ENCODE measurements at places on chromosomes 12 and 14.

DNA sequence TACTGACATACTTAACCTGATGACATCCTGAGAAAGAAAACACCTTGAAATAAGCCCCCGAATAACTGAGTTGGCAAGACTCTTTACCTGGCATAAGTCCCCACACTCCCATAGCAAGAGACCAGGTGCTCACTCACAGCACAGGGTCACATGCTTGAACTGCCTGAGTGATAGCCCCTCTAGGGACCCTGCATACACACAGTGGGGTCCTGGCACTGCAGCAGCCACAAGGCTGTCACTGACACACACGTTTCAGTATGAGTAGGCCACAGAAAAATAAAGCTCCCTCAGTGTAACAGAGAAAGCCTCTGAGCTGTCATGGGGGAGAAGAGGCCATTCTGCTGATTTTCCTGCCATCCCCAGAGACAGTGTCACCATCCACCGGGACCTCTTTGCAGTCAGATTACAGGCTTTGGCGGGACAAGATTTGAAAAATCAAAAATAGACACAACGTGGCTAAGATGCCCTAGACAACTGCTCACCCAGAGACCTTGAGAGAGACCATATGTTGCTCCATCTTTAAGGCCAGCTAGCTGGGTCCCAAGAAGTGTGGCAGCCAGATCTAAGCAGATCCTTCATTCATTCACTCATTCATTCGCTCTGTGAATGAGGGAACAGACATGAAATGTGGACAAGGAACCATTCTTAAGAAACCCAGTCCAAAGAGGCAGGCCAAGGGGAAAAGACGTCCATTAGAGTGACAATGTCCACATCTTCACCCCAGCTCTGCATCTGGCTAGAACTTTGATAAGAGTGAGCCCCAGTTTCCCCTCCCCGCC is 1.6 kb downstream of the SCARB1 start:
- no peak for DNase-seq

- no peak for DNase-seq
These were observed 239.2 kb upstream of the CPNE8 start for GRCh38 chr12:39144613-39145061.

DNA sequence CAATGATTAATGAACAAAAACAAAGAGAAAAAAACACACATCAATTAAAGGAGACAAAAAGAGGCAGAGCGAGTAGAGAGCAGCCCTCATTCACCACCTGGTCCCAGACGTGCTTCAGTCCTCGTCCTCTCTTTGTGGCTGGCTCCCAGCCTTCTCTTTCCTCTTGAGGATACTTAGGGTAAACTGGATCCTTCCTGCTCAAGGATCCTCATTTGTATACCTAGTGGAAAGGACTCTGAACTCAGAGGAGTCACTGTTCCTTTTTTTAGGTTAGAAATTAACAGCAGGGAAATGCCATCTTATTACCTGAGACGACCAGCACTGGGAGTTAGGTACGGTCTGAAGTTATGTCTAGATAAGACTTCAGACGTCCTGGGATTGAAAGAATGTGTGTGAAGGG is 9.7 kb downstream of the MLEC start:
- no peak for DNase-seq

DNA sequence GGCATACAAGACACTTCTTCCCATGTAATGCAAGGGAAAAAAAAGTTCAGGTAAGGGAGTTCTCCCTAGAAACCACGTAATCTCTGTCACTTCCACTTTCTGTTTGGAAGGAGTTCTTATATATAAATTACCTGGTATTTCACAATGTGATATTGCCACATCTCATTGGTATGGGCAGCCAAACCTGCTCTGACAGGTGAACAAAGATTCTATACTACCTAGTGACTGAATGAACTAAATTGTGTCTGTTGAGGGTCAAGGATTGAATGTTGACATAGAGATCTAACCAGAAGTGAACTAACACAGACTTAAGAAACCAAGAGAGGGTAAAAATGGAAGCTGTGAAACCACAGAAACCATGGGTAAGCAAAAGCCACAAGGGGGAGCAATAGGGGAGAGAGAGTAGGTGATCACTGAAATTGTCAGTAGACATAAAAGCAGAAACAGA is 161.3 kb downstream of the RPL10L start:
- DNase-seq = no peak

- no peak for DNase-seq
These were observed 5.8 kb downstream of the KMT5A start for GRCh38 chr12:123389560-123390351.

GRCh38 chr14:91229743-91230200 is 14.7 kb downstream of the GPR68 start:
- no peak for DNase-seq

- peak; percentile 61 for DNase-seq
These were observed 8.1 kb downstream of the LRRC43 start for GRCh38 chr12:122190842-122191668.

DNA sequence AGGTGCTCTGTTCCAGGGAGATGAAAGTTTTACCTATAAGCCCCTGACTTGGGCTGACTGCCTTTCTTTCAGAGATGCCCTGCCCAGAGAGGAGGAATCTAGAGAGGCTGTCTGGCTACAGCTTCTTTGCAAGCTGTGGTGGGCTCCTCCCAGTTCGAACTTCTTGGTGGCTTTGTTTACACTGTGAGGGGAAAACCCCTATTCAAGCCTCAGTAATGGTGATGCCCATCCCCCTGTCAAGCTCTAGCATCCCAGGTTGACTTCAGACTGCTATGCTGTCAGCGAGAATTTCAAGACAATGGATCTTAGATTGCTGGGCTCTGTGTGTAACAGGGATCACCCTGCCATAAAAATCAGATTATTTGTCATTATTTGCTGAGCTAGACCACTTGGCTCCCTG is 377.6 kb downstream of the FLRT2 start:
- no peak for DNase-seq

GRCh38 chr12:108302016-108302402 is 37.1 kb downstream of the CMKLR1 start:
- DNase-seq = no peak

DNA sequence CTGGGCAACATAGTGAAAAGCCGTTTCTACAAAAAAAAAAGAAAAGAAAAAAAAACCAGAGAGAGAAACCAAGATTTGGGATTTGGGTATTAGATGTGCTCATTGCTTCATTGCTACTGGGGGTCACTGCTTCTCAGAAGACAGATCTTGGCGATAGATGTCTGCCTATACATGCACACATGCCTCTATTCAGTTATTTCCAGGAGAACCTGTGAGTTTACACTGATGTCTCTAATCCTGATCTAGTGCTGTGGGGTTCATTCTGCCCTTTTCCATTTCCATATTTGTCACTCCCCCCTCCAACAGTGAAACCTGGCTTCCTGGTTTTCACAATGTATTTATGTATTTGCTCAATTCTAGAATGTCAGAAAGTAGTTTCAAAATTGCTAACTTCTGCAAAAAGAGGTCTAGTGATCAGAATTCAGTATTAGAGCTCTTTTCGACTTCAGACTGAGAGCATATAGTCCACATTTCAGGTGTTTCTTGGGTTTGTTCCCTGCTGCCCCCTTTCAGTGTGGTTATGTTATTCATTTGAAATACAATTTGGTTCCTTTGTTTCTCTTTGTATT is 111.0 kb downstream of the SLC25A47 start:
- no peak for DNase-seq

GRCh38 chr14:45201905-45202304 is 51.1 kb downstream of the MIS18BP1 start:
- DNase-seq = peak; percentile 2

DNA sequence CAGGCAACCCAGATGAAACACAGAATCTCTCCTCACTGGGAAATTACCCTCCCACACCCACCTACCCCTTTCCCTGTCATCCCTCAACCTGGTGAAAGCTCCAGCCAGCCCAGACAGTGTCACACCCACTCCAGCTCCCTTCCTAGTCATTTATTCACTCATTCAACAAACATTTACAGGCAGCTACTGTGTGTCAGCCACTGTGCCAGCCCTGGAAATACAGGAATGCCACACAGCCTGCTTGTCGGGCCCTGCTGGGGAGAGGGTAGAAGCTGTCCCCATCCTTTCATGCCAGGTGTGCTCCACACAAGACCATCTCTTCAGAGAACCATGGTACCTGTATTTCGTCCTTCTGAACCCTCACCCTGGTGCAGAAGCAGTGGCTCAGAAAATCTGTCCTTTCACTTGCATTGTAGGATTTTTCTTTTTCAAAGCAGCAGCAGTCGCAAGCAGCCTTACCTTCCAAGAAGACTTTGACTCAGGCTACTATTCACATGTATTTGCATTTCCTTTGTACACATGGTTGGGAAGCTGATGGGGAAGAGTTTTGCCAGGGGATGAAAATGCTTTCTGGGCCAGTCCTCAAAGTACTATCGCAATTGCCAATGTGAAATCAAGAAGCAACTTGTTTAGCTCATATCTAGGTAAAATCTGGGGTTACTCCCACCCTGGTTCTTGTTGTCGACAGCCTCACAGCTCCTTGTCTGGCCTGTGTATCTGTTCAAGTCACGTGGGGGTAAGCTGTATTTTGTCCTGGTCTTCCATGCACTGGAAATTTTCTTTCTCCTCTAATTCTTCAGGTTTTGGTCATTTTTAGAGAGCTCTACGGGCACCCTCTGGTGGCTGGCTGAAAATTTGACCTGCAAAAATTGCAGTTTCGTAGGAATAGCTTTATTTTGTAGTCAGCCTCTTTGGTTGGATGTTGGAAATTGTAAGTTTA is 147.4 kb upstream of the EGLN3 start:
- no peak for DNase-seq

- DNase-seq = no peak
These were observed 4.6 kb upstream of the CEP128 start for GRCh38 chr14:80946187-80946586.

GRCh38 chr14:93007225-93007997 is 84.5 kb downstream of the CHGA start:
- DNase-seq = no peak

DNA sequence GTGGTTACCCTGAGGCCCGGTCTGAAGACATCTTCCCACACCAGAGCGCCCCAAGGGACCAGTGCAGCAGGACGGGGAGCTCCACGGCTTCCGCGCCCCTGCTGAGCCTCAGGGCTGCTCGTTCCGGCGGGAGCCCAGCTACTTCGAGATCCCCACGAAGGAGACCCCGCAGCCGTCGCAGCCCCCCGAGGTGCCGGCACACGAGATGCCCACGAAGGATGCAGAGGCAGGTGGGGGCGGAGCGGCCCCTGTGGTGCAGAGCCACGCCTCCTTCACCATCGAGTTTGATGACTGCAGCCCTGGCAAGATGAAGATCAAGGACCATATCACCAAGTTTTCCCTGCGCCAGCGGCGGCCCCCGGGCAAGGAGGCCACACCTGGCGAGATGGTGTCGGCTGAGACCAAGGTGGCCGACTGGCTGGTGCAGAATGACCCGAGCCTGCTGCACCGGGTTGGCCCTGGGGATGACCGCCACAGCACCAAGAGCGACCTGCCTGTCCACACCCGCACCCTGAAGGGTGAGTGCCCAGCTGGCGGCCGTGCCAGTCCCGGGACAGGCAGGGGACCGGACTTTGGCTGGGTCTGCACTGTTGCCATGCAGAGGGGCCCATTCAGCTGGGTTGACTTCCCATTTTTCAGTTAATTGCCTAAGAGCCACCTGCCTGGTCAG is 18.1 kb downstream of the CEP170B start:
- no peak for DNase-seq

DNA sequence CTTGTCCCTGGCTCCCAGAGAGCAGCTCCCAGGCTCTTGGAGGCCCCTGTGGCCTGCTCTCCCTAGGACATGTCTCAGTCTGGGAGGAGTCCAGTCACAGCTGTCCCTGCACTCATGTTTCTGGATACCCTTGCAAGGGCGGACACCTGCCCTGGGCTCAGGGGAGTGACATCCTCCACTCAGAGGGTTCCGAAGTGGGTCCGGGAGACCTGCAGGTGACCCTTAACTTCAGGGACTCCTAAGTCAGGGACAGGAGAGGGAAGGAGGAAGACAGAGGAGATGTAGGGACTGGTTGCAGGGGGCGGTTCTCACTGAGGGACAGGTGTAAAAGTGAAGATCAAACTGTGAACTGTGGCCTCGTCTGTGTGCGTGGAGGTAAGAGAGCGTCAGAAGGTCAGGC is 37.6 kb downstream of the CACNA2D4 start:
- DNase-seq = no peak

GRCh38 chr12:12519354-12519998 is 43.2 kb downstream of the DUSP16 start:
- no peak for DNase-seq

DNA sequence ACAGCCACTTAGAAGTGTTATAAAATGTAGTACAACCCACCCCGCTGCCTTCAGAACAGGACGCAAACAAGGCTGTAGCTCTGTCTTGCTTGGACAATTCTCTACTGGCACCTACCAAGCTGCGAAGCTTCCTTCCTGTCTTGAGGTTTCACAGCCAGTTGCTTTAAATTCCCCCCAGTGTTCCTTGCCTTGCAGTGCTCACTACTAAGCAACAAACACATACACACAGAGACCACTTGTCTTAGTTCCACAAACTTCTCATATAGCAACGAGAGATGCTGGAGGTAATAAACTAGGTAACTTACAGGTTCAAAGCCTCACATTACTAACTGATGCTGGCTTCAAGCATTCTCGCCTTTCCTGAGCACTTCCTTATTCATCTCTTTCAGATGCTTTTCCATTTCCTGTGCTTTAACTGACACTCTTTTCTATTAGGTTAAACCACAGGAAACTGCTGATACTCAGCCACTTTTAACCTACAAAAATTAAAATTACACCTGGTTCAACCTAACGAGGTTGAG is 91.5 kb upstream of the PTGDR start:
- peak; percentile 9 for DNase-seq

GRCh38 chr12:98740751-98741150 is 95.7 kb downstream of the APAF1 start:
- no peak for DNase-seq

- no peak for DNase-seq
These were observed 119.7 kb upstream of the PDE3A start for GRCh38 chr12:20248646-20249045.

- no peak for DNase-seq
These were observed 88.4 kb upstream of the TMEM132C start for GRCh38 chr12:128178565-128178964.

DNA sequence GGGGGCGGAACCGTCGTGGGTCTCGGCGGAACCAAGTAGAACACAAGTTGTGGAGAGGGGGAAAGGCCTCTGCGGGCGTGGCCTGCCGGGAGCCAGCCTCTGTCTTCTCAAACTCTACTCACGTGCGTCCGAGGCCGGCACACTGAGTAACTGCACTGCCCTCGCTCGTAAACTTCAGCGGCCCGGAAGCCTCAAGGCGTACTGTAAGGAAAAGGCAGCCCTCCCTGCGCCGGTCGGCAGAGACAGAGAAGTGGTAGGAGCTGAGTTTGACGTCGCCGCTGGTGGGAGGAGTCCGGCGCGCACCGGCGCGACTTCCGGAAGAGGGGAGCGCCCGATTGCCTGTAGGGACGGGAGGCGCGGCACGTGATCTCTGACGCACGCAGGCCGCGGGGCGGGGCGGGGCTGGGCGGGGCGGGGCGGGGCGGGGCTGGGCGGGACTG is at the start of gene FBXO33:
Gene FBXO33, minus strand, starts transcription at position 255 of the 440 bp plus-strand sequence. CDS start 271 bp downstream, outside the sequence.
- DNase-seq = peak; percentile 93

All from activated T-cell treated with anti-CD3 and anti-CD28 coated beads for 4 hours (primary cell).